ENCODE measurements at places on chromosomes 5 and 9.

DNA sequence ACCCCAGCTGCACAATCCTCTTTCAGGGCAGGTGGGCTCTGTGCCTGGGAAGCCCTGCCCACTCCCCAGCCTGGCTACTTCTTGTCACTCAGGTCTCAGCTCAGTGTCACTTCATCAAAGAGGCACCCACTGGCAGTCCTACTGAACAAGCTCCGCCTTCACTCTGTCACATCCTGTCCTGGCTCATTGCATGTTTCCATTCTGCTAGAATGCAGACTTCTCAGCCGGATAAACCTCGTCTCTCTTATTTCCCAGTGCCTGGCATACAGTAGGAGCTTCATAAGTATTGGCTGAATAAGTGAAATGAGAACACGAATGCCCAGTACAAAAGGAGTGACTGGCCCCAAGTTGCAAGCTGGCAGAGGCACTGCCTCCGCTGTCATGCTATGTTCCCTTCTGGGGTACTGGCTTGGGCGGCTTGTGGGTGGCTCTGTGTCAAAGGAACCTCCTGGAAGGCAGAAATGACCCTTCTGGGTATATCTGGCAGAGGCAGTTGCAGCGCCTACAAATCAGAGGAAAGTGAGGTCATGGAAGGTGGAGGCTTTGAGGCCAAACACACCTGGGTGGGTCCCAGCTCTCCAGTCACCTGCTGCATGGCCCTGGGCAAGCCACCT, 98.3 kb upstream of the PHYKPL start:
- peak; percentile 45 for DNase-seq

DNA sequence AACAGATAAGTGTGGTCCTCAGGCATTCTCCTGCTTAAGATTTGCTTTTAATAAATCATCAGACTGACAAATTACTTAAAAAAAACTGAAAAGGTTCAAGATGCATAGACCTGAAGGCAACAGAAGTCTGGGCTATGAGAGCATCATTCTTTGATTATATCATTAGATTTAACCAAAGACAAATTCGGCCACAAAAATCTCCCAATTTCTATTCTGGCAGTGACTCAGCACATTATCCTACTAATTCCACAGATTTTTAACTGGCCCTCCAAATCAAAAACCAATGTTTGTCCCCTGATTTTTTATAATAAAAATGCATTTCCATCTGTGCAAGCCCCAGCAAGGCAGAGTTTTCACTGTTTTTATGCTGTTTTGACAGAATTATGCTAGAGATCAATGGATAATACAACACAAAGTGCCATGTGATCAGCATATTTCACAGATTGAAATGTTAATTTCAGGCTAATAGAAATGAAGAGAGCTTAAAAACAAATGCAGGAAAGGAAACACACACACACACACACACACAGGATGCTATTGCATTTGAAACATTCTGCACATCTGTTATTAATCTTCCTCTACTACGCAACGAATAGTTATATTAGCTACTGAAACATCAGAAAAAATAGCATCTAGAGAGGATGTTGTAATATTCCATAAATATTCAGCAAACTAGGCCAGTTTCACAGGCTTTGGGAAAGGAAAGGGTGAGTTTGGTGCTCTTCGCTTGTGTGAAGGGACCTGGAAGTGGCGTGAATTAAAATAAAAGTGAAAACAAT, 177.6 kb upstream of the ST8SIA4 start:
- DNase-seq, result no peak

GRCh38 chr5:59473611-59474010, 419.9 kb downstream of the PDE4D start:
- DNase-seq, result no peak

GRCh38 chr5:113508756-113509155, 4.7 kb upstream of the YTHDC2 start:
- no peak for DNase-seq

GRCh38 chr5:138651767-138652117, 76.5 kb upstream of the HSPA9 start:
- DNase-seq, result no peak

DNA sequence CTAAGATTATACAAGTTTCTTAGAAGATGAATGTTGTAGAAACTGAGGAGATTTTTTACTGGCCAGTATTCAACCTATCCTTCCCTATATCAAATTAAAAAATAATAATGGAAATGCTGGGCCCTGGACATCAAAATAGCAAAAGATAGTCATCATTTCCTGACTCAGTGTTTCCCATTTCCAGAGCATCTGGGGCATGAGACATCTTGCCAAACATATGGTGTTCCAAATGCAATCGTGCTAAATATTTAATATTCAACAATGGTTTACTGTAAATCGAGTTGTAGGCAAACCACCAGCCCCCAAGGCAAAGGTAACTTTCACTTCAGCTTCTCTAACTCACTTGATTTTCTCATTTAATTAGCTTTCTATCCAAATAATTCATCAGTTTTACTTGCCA, 152.9 kb downstream of the FRMD3 start:
- DNase-seq, result no peak

DNA sequence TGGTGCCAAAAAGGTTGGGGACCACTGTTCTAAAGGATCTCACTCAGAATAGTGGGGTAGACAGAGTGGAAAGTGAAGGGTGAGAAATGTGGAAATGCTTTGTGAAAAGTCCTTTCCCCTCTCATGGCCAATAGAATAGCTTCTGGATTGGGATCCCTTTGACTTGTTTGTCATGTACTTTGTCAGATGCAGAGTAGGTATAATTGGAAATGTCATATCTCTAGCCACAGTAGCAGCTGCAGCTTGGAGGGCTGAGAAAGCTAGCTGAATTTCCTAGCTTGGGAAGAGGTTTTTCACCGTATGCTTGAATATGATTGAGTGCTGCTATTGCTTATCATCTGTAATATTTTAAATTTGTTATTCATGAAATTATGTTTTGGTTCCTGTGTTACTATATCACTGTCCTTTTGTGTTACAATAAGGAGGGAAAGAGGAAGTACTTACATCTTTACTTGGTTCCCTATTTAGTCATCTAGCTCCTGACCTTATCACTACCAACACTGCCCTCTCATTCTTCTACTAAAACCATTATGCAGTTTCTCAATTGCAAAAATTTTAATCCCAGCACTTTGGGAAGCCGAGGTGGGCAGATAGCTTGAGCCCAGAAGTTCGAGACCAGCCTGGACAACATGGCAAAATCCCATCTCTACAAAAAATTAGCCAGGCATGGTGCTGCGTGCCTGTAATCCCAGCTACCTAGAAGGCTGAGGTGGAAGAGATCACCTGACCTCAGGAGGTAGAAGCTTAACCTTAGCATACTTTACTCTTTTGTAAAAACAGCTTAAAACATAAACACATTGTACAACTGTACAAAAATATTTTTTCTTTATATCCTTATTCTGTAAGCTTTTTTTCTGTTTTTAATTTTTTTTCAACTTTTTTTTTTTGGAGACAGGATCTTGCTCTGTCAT, 12.4 kb downstream of the SLC30A5 start:
- no peak for DNase-seq

DNA sequence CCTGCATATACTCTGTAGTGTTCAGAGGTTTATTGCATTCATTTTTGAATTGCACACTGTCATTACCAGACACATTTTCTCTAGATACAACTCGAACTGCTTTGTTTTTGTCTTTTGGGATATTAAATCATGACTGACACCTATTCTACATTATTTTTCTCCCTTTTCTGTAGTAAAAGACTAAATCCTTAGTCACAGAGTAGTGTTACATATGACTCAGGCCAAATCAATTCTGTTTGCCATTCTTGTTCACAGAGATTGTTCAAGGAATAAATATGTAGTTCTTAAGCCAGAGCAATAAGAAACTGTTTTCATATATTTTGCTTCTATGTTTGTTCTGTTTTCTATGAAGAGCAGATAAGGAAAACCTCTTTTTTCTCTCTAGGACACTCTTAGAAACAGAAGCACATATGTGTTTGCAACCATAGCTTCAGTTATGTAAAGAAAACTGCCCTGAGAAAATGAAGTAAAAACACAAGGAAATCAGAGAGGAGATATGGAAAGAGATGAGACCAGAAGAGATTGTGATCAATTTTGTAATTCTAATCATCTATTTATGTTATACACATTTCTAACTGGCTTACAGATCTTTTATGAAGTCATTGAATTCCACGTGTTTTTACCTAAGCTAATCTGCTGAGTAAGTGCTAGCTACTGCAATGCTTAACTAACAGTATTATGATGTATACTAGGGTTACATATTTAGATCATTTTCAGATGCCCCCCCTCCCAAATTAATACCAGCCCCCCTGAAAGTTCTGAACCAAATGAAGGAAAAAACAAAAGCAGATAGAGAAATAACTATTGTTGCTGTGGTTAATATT, 1995.6 kb upstream of the CDH6 start:
- DNase-seq, result no peak

DNA sequence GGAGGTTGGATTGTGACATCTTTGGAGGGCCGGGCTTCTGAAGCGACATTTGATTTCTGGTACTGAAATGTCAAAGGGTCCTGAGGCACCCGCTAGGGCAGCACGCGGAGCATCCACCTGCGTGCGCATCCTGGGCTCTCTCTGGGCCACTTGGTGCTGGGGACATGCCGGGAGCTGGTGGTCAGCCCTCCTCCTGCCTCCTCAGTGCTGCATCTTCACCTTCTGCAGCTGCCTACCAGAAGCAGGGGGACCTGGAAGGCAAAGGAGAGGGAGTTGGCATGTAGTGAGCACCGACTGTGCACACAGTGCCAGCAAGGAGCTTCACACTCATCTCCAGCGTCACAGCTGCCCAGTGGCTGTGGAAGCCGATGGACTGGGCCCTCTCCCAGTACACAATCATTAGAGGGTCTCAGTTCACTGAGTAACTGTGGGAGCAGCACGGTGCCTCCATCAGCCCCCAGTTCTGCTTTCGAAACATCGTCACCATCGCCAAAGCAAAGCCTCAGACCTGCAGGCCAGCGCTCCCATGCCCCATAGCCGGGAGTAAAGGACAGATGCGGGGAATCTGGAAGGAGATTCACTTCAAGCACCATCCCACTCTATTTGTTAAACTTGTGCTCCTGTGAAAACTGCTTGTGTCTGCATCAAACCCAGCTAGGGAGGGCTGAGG, 138.4 kb downstream of the KCNIP1 start:
- DNase-seq, result no peak

- no peak for DNase-seq
Observed at GRCh38 chr9:74691058-74691457, 193.9 kb downstream of the RORB start.

- DNase-seq, result no peak
Observed at GRCh38 chr5:180097926-180098325, 26.4 kb upstream of the RNF130 start.

DNA sequence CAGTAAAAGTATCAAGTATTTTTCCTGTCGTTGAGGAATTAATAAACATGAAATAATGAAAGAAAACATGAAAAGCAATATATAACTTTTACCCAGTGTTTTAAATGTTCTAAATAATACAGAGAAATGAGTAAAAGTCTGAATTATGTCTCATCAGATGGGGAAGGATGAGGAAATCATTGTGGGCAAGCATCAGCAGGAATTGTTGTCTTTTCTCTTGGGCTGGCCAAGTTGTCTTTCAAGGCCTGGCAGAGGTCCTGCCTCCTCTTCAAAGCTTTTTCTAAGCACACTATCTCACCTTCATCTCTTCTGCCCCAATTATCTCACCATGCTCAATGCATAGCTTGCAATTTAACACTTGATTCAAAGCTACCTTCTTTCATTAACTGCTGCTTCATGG, 41.9 kb downstream of the MOCS2 start:
- no peak for DNase-seq

GRCh38 chr5:176719113-176719739, 71.9 kb downstream of the TSPAN17 start:
- no peak for DNase-seq

- DNase-seq, result no peak
Observed at GRCh38 chr5:1390861-1391600, 46.1 kb upstream of the CLPTM1L start.

GRCh38 chr9:33178972-33179697, 12.0 kb upstream of the B4GALT1 start:
- DNase-seq, result no peak

GRCh38 chr9:117073539-117074341, 341.1 kb downstream of the ASTN2 start:
- DNase-seq, result peak; percentile 14

GRCh38 chr9:86778761-86779160, 168.5 kb downstream of the GAS1 start:
- no peak for DNase-seq

- no peak for DNase-seq
Observed at GRCh38 chr9:88889386-88889785, 101.9 kb upstream of the S1PR3 start.

DNA sequence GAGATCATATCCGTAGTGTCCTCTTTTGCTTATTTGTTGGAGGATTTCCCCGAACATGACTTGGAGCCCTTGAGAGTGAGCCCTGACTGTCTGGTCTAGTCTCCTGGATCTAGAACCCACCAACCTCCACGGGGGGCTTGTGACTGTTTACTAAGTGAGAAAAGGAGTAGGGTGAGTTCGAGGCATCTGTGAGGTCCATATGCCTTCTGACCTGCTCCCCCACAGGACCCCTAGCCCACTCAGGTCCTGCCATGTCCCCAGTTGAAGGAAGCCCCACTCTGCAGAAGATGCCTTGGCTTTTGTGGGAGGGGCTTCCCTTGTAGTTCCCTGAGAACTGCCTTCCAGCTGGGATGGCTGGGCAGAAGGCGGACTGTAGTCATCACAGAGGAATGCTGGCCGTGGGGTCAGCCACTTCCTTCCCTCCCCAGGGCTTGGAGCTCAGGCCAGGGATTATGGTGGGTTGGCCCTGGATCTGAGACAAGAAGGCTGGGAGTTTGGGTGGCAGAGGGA, 7.0 kb upstream of the IRF1 start:
- DNase-seq, result peak; percentile 97

GRCh38 chr5:2172471-2172870, 289.7 kb upstream of the IRX4 start:
- no peak for DNase-seq

GRCh38 chr5:112886975-112887374, 25.9 kb downstream of the SRP19 start:
- DNase-seq, result no peak

- DNase-seq, result no peak
Observed at GRCh38 chr5:131389096-131389868, 125.4 kb downstream of the CDC42SE2 start.

DNA sequence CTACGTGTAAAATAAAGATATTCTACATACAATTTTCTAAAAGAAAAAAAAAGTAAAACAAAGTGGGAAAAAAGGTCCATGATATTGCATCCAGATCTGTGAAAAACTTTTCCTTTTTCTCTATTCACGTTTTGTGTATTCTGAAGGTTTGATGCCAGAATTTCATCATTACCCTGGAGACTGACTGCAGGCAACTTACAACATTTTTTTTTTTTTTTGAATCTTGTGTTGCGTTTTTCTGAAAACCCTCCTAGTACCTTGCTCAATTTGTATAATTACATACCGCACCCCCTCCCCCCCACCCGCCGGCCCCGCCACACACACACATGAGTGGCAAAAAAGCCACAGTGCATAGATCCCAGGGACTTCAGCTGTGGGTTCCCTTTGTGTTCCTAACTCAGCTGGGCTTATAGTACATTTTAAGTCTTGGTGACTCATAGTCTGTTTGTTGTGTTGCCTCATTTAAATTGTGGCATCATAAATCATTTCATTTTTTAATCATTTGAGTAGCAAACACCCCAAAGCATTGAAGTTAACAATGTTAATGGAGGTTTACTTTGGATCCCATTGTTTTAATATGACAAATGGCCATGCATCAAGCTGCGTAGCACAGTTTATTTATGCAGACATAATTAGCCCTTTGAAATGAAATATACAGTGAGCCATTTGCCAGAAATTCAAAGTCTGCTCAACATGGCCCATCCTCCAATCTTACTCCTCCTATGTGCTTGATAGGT, 36.0 kb downstream of the PRDM6 start:
- DNase-seq, result peak; percentile 93

GRCh38 chr5:178530526-178530925, 59.7 kb downstream of the COL23A1 start:
- DNase-seq, result no peak

- no peak for DNase-seq
Observed at GRCh38 chr9:10562581-10563343, 50.0 kb downstream of the PTPRD start.
